ENCODE measurements at places on chromosomes 1 and 21.

DNA sequence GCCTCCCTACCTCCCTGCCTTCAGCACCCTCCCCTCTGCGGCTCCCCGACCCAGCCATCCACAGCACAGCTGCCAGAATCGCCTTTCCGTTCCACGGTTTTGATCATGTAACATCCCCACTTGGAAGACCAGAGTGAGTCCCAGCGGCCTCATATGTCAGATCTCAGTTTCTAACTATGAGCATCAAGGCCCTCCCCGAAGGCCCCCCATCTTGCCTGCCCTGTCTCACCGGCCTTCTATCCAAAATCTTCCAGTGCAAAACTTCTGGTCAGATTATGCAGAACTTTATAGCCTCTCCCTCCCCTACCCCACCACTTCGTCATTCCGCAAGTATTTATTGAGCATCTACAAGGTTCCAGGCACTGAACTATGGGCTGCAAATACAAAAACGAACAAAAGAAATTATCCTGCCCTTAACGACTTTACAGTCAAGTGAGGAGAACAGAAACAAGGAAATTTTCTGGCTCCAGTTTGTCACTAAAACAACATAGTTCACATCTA, 20.3 kb upstream of the LMX1A start:
- no peak for DNase-seq

DNA sequence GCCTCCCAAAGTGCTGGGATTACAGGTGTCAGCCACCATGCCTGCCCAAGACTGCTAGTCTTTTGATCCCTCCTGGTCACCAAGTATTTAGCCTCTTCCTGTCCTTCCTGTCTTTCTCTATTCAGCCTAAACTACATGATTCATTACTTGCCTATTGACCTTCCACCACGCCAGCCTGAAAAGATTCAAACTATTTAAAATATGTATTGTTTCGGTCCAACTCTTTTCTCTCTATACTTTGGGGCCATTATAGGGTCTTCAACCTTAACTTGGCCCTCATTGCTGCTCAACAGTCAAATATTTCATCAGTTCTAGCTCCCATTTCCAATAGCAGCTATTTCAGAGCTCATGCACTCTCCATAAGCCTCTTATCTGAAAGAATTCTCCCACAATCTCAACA, 153.0 kb downstream of the TNFSF18 start:
- no peak for DNase-seq

DNA sequence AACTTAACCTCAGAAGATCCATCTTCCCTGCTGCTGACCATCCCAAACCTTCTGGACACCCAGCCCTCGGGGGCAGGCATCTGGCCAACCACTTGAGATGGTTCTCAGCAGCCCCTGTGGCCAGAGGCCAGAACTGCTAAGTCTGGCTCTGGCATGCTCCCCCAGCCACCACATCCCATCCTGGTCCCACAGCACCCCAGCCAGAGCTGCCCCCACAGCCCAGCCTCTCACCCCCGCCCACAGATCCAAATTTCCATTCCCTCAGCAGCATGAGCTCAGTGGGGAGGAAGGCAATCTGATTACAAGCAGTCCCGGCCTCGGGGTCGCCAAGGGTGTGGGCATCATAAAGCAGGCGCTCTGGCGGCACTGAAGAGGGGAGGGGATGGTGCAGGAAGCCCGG, 45.6 kb downstream of the GLIS1 start:
- DNase-seq: peak; percentile 37

GRCh38 chr1:205914730-205915129, 28.5 kb downstream of the SLC26A9 start:
- no peak for DNase-seq

DNA sequence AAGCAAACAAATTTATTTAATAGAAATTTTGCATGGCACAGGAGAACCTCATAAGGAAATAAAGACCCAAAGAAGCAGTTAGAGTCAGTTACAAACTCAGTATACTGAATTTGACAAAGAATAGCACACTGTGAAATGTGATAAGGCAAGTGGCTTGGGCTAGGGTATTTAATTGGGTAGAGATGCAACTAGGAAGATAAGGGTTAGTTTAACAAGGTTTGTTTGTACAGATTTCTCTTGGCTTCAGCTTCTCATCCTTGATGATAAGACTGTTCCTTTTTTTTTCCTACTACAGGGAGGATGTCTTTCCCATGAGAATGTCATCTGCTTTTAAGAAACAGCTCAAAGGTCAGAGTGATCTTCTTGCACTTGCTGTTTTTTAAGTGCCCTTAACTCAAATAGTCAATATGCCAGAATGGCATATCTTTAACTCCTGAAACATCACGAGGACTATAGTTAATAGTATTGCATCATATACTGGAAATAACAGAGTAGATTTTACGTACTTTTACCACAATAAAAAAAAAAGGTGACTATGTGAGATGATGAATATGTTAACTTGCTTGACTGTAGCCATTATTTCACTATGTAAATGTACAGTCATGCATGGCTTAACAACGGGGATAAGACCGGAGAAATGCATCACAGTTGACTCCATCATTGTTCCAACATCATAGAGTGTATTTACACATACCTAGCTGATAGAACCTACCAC, 9.2 kb upstream of the TRAF3IP3 start:
- DNase-seq: no peak

DNA sequence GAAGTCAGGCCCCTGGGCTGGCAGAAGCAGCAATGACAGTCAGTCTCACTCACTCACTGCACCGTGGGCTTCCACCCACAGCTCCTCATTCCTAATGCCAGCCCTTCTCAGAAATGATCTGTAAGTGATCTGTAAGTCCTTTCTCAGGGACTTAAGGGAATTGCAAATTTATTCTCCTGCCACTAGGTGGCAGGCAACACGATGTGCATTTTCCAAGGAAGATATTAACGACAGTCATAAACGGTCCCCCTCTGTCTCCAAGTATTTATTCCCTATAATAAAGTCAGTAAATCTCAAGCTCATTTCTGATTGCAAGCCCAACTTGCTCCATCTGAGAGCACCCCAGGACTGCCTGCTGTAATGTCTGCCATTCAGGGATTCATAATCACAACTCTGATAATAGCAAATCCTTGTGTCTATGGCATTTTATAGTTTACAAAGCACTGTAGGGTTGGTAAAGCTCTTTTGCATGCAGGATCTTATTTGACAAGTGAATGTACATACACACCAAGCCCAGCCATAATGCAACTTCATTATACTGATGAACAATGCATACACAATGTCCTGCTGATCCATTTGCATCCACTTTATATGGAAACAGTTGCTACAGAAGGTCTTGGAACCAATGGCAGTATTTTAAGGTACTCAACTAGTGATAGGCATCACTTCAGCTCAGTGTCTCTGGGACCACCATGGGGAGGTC, 380.5 kb upstream of the CAMK1G start:
- DNase-seq: peak; percentile 60

- DNase-seq: no peak
Measured at GRCh38 chr1:111236806-111237205, 9.3 kb downstream of the CHI3L2 start.

GRCh38 chr1:168921629-168922028, 184.9 kb upstream of the ATP1B1 start:
- DNase-seq: no peak

GRCh38 chr1:243525085-243525487, 269.2 kb downstream of the SDCCAG8 start:
- DNase-seq: peak; percentile 85

DNA sequence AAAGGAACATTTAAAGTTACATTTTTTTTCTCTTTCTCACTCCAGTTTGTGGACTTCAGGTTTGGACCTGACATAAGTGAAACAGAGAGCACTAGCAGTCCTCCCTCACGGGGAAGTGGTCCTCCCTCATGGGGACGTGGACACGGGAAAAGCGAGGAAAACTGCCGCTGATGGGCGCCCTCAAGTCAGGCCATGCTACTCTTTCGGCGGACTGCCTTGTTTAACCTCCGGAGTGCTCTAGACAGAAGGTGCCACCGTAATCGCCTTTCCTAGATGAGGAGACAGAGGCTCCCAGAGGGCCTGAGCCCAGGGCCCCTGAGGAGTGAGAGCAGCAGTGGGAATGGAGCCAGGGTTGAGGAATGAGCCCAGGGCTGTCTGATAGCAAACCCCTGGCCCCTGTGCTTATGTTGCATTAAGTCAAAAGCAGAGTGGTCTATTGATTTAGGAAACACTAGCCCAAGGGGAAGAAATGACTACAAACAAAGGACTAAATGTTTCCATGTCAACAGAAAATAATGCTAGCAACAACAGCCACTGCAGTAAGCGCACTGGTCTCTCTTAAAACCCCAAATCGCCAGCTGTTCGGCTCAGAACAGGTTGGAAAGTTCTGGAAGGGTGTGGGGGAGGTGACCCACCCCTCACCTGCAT, 84.1 kb downstream of the DMRTB1 start:
- DNase-seq: peak; percentile 31

- DNase-seq: no peak
Measured at GRCh38 chr1:180265871-180266270, 35.8 kb downstream of the LHX4 start.

GRCh38 chr1:99268021-99268420, 3.7 kb downstream of the PLPPR4 start:
- peak; percentile 58 for DNase-seq

Measured in GM23248 (cell line).